Activated naive CD4-positive, alpha-beta T cell treated with Interleukin-2 at 50 U/mL for 16 hours (primary cell): ENCODE measurements at places on chromosomes 2 and 18.

- no peak for DNase-seq
These were observed 78.4 kb upstream of the AQP4 start for GRCh38 chr18:26943906-26944305.

- DNase-seq: no peak
These were observed 1977.7 kb upstream of the LRRTM1 start for GRCh38 chr2:82282111-82282882.

DNA sequence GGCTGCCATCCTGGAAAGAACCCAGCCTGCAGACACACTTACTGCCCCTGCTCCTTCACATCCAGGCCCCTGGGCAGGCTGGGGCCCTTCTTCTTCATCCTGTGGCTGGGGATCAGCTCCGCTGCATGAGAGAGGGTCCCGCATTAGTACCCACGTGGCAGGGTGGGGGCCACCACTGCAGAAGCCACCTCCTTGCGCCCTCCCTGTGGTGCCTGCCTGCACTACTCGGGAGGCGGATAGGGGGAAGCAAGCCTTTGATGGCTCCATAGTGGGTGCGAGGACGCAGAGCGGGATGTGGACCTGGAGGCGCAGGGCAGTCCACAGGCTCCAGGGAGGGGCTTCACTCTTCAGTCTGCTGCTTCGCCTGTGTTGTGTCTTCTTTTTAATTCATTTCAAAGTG is 46.7 kb downstream of the GPC1 start:
- DNase-seq: no peak

DNA sequence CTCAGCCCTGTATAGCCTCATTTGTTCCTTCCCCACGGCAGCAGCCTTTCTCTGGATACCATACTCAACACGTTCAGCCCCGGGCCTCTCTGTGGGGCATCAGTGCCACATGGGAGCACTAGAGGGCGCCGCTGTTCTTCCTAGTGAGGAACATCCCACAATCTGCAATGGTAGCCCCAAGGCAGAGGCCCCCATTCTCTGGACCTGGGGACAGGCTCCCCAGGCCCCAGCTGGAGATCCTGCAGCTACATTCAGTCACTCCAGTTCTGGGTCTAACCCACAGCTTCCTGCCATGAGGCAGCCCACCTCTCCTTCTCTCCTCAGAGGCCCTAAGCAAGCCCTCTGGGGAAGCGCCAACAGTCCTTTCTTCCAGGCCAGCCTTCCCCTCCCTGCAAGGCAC is 14.2 kb upstream of the SFXN5 start:
- DNase-seq: peak; percentile 85

DNA sequence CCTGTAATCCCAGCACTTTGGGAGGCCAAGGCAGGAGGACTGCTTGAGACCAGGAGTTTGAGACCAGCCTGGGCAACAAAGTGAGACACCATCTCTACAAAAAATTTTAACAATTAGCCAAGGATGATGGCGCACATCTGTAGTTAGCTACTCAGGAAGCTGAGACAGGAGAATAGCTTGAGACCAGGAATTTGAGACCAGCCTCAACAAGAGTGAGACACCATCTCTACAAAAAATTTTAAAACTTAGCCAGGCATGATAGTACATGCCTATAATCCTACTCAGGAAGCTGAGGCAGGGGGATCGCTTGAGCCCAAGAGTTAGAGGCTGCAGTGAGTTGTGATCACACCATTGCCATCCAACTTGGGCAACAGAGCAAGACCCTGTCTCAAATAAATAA is 7.0 kb downstream of the MEMO1 start:
- DNase-seq: no peak

DNA sequence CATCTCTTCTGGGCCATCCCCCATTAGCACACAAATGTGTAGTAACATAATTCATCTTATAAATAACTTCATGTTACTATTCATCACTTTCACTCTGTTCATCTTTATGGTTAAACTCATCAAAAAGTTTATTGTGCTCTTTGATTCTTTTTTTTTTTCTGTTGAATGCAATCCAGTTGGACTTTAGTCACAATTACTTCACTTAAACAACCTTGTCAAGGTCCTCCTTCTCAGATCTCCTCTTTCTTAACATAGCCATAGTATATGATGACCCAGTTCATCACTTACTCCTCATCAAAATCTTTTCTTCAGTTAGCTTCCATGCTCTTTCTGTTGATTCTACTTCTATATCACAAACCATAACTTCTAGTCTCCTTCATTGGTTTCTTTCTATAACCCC is 80.2 kb upstream of the ZC3H15 start:
- DNase-seq: no peak

GRCh38 chr2:175152242-175152641 is 15.8 kb downstream of the ATF2 start:
- DNase-seq: no peak

GRCh38 chr2:30310371-30310770 is 79.0 kb downstream of the LBH start:
- DNase-seq: no peak

DNA sequence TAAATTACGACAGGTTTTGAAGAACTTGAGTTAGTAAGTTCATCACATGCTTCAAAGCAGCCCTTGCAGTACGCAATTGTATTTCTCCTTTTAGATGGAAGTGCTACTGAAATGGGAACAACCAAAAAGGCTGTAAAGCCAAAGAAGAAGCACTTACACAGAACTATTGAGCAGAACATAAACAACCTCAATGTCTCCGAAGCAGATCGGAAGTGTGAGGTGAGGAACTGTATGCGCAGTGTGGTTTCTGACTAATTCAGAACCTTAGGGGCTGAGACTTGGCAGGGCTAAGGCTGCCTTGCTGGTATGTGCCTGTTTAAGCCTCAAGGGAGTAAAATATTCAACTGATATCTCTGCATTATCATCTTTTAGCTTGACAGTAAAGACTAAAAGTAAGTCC is 8.4 kb downstream of the NCAPH start:
- peak; percentile 70 for DNase-seq

DNA sequence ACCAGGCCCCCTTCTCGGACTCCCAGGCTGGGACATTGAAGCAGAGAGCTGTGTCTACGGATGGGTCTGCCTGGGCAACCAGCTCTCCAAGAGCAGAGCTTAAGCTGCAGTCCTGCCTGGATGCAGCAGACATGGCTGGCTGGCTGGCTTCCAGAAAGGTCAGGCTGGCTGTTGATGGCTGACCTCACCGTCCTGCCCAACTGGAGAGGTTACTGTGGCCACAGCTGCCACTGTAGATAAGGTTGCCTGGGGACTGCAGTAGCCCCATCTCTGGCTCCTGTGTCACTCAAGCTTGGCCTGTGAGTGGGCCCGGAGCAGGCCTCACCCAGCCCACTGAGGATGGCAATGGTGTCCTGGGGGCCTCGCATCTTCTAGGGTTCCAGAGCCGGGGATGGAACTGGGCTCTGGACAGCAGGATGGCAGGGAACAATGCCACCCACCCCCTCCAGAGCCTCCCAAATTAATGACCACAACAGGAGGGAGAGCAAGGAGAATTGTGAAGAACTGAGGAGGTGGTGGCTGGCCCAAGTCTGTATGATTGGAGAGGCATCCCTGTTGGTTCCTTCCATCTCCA is 37.0 kb upstream of the FOSL2 start:
- no peak for DNase-seq

GRCh38 chr2:201006704-201007103 is 43.2 kb upstream of the ORC2 start:
- no peak for DNase-seq

GRCh38 chr2:41937921-41938708 is 109.7 kb upstream of the PKDCC start:
- no peak for DNase-seq

DNA sequence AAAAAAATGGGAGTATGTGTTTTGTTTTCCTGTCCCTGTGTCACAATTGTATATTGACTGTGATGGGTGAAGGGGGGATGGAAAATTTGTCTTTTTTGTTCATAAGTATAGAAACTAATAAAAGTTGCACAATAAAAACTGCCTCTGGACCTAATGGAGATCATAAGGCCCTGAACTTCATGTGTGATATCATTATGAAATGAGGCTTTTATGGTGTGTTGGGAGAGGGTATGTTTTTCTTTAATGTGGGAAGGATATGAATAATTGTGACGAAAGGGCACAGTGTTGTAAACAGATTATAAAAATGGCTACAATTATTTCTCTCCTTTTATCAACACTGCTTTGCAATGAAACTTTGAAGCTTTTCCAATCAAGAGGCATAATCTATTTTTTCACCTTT is 1889.3 kb upstream of the CELF4 start:
- DNase-seq: no peak

DNA sequence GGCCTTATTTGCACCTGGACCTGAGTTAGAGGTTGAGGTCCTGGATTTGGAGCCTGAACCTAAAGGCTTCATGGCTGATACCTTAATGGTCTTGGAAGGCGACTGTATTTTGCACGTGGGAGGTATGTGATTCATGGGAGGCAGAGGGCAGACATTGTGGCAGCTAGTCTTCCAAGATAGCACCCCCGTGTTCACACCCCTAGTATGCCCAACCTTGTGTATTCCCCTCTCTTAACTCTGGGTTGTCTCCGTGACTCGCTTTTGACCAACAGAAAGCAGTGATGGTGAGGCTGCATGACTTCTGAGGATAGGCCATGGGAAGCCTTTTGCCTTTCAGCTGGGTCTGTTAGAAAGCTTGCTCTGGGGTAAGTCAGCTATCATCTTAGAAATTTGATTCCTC is 45.8 kb upstream of the HAAO start:
- DNase-seq: no peak

DNA sequence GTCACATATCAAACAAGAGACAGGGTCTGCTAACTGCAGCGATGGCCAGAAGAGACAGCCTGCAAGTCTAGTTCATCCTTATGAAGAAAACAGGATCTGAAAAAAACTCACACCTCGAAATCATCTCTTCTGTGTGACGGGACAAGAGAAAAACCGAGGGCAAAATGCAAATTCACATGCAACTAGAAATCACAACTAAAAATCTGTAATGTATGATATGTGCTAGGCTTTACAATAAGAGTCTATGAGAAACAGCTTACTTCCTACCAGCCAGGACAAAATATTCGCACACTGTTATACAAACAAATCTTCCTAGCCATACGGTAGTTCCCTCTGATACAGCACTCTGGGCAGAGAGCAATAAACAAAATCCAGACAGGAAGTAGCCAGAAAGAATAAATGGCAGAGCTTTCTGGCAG is 48.8 kb downstream of the ANKRD44 start:
- DNase-seq: no peak
